ENCODE measurements at places on chromosomes 5 and 9.

DNA sequence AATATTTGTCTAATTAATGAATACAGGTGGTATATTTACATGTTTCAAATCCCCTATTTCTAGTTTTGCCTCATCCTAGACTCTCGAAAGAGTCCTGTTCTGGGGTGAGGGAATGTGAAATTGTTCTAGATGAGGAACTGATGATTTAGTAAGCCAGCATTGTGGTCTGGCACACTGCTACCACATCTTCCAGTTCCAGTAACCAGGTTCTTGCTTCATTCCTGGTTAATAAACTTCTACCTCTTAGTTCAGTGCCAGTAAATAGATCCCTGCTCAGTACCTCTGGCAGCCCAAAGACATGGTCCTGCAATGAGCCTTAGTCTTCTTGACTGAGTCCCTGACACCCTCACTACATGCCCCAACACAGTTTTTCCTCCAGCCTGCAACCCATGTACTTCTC lies 207.7 kb downstream of the SREK1 start:
- H3K4me1 ChIP-seq = no peaks in the 10 kb centered on the region
- no peak overlapping the region for H3K4me3 ChIP-seq
- DNase-seq = no peak
- H3K27ac ChIP-seq = no peak overlapping the region
- H3K27me3 ChIP-seq = no peaks in the 10 kb centered on the region

- H3K27ac ChIP-seq = no peak overlapping the region
- H3K4me3 ChIP-seq = no peak overlapping the region
- H3K36me3 ChIP-seq = peaks cover 27% of the 10 kb centered on the region
- DNase-seq = no peak
- H3K27me3 ChIP-seq = no peaks in the 10 kb centered on the region
Measured at GRCh38 chr9:130608554-130609134, 29.3 kb downstream of the FUBP3 start.

DNA sequence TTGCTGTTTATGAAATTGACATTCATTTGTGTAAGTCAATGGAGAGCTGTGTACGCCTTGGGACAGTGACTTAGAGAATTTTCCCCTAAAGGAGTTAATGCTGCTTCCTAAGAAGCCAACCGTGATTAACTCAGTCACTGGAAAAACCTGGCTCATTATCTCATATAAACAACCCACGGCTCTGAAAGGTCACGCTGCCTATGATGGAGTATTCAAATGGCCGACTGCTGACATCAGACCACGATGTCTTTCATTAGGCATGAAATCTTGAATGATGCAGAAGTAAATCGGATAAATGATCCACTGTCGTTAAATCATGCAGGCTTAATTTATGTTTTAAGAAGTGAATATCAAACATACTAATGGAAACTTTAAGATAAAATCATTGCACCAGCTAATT lies 603.7 kb downstream of the RAB3C start:
- H3K27ac ChIP-seq = no peak overlapping the region
- peaks cover 10% of the 10 kb centered on the region for H3K4me1 ChIP-seq
- no peak for DNase-seq
- no peak overlapping the region for H3K4me3 ChIP-seq
- H3K27me3 ChIP-seq = no peaks in the 10 kb centered on the region

DNA sequence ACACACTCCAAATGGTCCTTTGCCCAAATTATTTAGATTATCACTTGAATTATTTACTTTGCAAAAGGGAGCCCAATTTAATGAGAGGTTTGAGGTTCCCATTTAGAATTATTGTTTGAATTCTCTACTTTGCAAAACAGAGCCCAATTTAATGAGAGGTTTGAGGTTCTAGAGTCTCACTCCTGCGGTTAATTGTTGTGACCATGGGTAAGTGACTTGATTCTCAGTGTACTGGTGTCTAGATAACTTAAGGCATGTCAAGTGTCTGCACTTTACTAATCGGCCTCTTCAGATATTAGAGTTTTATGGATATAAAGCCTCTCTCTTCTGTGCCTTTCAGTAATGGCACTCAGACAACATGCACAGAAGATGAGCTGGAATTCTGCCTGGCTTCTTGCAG lies 67.5 kb downstream of the YIPF5 start:
- H3K36me3 ChIP-seq = no peaks in the 10 kb centered on the region
- H3K4me1 ChIP-seq = no peaks in the 10 kb centered on the region
- no peak overlapping the region for H3K4me3 ChIP-seq

GRCh38 chr5:74452856-74453255 lies 187.7 kb downstream of the ENC1 start:
- DNase-seq = no peak
- H3K4me1 ChIP-seq = no peaks in the 10 kb centered on the region
- H3K27ac ChIP-seq = no peak overlapping the region
- no peak overlapping the region for H3K4me3 ChIP-seq

DNA sequence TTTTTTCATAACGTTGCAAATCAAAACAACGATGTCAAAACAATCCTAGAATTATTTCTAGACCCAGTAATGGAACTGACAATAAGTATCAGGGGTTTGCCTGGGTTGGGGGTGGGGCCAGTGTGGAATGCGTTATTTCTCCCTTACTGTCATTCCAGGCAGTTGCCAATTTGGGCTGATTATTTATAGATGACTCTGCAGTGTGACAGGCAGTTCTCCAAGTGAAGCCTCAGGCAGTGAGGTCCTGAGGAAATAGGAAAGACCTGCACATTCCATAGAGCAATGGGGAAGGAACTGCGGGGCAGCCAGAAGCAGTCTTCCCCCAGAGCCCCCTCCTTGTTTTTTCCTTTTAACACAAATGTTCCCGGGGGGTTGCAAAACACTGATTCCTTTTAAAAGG lies 179.0 kb downstream of the YTHDC2 start:
- H3K36me3 ChIP-seq = no peaks in the 10 kb centered on the region
- peaks cover 14% of the 10 kb centered on the region for H3K27me3 ChIP-seq
- no peak overlapping the region for H3K27ac ChIP-seq
- H3K4me1 ChIP-seq = peaks cover 10% of the 10 kb centered on the region

- H3K4me1 ChIP-seq = peaks cover 46% of the 10 kb centered on the region
- no peaks in the 10 kb centered on the region for H3K27me3 ChIP-seq
- H3K36me3 ChIP-seq = peaks cover 74% of the 10 kb centered on the region
- DNase-seq = peak; percentile 49
Measured at GRCh38 chr9:95085036-95085770, 232.3 kb downstream of the FANCC start.

GRCh38 chr5:157842185-157842584 lies 16.8 kb downstream of the CLINT1 start:
- H3K27me3 ChIP-seq = no peaks in the 10 kb centered on the region
- H3K27ac ChIP-seq = no peak overlapping the region
- H3K4me3 ChIP-seq = no peak overlapping the region
- H3K36me3 ChIP-seq = no peaks in the 10 kb centered on the region

DNA sequence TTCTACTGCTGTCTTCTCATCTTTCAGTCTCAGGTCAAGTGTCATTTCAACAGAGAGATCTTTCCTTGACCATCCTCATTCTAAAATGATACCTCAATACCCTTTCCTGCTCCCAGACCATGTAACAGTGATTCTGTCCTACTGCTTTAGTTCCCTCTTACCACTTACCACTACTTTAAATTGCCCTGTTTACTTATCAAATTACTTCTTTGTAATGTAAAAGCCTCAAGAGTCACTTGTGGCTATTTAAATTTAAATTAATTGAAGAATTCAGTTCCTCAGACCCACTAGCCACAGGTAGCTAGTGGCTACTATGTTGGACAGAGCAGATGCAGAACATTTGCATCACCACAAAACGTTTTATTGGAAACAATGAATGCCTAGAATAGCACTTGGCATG lies 217.3 kb downstream of the ADAMTS6 start:
- H3K4me3 ChIP-seq = no peak overlapping the region
- no peaks in the 10 kb centered on the region for H3K27me3 ChIP-seq
- peaks cover 3% of the 10 kb centered on the region for H3K4me1 ChIP-seq
- H3K27ac ChIP-seq = no peak overlapping the region
- DNase-seq = no peak
- H3K36me3 ChIP-seq = no peaks in the 10 kb centered on the region

GRCh38 chr9:137030006-137030405 lies 1.9 kb downstream of the FUT7 start:
- no peak overlapping the region for H3K27ac ChIP-seq
- no peaks in the 10 kb centered on the region for H3K27me3 ChIP-seq
- H3K4me3 ChIP-seq = no peak overlapping the region
- no peak for DNase-seq
- no peaks in the 10 kb centered on the region for H3K36me3 ChIP-seq

DNA sequence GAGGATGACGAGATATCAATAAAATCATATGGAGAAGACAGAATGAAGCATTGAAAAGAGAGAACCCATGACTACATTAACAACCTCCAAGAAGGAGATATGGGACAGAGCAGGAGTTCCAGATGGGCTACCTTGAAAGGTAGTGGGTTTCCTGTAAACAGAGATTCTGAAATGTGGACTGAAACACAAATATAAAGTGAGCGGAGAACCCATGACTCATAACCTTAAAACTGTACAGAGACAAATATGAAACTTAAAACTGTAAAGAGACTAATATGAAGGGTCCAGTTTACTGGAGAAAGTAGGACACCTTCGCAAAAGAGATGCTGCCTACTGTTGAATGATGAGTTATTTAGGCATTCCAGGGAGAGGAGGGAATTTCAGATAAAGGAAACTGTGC lies 383.7 kb downstream of the CAAP1 start:
- H3K27me3 ChIP-seq = no peaks in the 10 kb centered on the region
- H3K4me3 ChIP-seq = no peak overlapping the region

- H3K4me1 ChIP-seq = peaks cover 10% of the 10 kb centered on the region
- H3K36me3 ChIP-seq = no peaks in the 10 kb centered on the region
- H3K4me3 ChIP-seq = no peak overlapping the region
- H3K27ac ChIP-seq = no peak overlapping the region
- DNase-seq = no peak
Measured at GRCh38 chr9:109817146-109817845, 37.3 kb downstream of the PALM2AKAP2 start.

- H3K4me3 ChIP-seq = no peak overlapping the region
- no peak overlapping the region for H3K27ac ChIP-seq
- no peaks in the 10 kb centered on the region for H3K27me3 ChIP-seq
- H3K36me3 ChIP-seq = no peaks in the 10 kb centered on the region
Measured at GRCh38 chr9:129171993-129172751, 5.9 kb downstream of the IER5L start.

- H3K36me3 ChIP-seq = no peaks in the 10 kb centered on the region
- peaks cover 14% of the 10 kb centered on the region for H3K4me1 ChIP-seq
- no peak for DNase-seq
- no peak overlapping the region for H3K4me3 ChIP-seq
- no peaks in the 10 kb centered on the region for H3K27me3 ChIP-seq
Measured at GRCh38 chr5:83567741-83568140, 96.2 kb downstream of the VCAN start.

- H3K4me1 ChIP-seq = no peaks in the 10 kb centered on the region
- no peak for DNase-seq
- H3K4me3 ChIP-seq = no peak overlapping the region
- H3K27ac ChIP-seq = no peak overlapping the region
Measured at GRCh38 chr9:23571414-23572104, 254.5 kb downstream of the ELAVL2 start.

DNA sequence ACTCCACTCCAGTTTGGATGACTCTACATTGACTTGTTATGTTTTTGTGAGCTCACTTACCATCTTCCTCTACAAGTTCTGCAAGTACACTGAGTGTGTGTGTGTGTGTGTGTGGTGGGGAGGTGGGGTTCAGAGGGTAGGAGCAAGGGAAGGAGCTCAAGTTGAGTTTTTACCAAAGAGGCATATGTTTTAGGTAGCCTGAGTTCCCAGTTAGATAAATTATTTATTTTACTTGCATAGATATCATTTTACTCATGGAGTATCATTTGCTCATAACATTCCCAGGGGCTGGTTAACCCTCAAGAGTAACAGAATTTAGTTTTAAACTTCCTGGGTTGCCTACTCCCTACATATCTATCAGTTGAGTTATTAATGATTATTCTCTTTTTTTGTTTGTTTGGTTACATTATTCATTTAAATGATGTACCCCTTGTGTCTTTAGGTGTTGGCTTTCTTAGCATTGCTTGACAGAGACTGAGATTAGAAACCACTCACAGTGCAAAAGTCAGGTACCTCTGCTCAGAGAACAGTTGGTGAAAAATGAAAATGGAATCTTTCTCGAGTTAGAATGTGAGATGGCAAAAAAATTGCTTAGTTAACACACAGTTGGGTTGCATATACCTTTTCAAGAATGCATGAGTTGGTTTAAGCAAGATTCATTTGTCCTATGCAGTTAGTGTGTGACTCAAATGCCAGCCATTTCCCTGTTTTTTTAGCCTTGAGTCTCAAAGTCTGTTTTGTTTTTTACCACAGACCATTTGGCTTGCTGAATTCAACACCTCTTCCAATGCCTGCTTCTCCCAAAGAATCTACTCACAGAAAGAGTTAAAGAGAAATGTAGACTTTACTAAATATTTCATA lies 29.2 kb downstream of the TNFSF8 start:
- H3K4me3 ChIP-seq = no peak overlapping the region
- H3K27ac ChIP-seq = no peak overlapping the region
- no peaks in the 10 kb centered on the region for H3K36me3 ChIP-seq

- H3K27ac ChIP-seq = no peak overlapping the region
- no peak overlapping the region for H3K4me3 ChIP-seq
- H3K4me1 ChIP-seq = no peaks in the 10 kb centered on the region
- DNase-seq = no peak
- H3K27me3 ChIP-seq = no peaks in the 10 kb centered on the region
Measured at GRCh38 chr5:82692826-82693225, 384.4 kb downstream of the TMEM167A start.

GRCh38 chr5:98519571-98519970 lies 253.9 kb upstream of the RGMB start:
- no peak overlapping the region for H3K27ac ChIP-seq

DNA sequence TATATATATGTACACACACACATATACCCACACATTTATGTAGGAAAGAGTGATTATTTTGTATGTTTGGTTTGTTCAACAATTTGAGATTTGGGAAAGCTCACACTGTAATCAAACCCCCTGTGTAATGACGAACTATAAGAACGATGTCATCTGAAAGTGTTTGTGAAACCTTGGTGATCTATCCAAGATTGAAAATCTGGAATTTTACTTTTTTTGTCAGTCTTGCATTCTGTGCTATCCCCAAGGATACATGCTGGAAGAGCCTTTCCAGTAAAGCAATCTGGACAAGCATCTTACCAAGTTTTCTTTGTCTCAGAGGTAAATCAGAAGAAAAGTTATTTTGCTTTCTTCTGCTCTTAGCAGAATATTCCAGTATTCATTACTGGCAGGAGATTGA lies 23.3 kb downstream of the SGCD start:
- no peak overlapping the region for H3K4me3 ChIP-seq
- H3K4me1 ChIP-seq = no peaks in the 10 kb centered on the region
- H3K27ac ChIP-seq = no peak overlapping the region
- no peak for DNase-seq

GRCh38 chr5:60843936-60844905 lies at the start of gene ELOVL7:
TSS of gene ELOVL7 (minus strand) at chr5:60844269. CDS start at chr5:60787397, 56,872 bp downstream.
- H3K4me3 ChIP-seq = peak within 1 kb of the TSS; percentile 82
- peaks cover 10% of the 10 kb centered on the region for H3K27me3 ChIP-seq
- no peaks in the 10 kb centered on the region for H3K36me3 ChIP-seq
- H3K27ac ChIP-seq = peak within 1 kb of the TSS; percentile 71
- DNase-seq = no peak
- H3K4me1 ChIP-seq = peaks cover 16% of the 10 kb centered on the region

- H3K4me3 ChIP-seq = no peak overlapping the region
- H3K4me1 ChIP-seq = no peaks in the 10 kb centered on the region
- H3K27me3 ChIP-seq = no peaks in the 10 kb centered on the region
Measured at GRCh38 chr5:155068616-155069100, 55.1 kb downstream of the KIF4B start.

Measured in suprapubic skin (tissue), 4 donors.